ENCODE measurements at places on chromosomes 6 and 20.

DNA sequence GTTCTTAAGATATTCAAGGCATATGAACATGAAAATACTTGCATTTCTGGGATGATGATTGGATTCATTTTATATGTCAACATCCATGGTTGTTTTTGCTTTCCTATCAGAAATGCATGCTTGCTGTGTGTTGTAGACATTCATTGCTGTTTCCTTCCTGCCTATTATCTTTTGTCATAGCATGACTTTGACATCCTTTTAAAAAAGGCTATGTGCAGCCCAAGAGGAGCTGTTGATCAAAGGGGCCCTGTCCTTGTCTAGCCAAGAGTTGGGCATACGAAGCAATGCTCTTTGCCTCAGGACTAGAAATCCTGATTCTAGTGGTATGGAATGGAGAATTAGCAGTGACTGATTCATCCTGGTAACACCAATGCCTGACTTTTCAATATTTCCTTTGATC, 143.1 kb downstream of the RNF144B start:
- DNase-seq, result no peak

DNA sequence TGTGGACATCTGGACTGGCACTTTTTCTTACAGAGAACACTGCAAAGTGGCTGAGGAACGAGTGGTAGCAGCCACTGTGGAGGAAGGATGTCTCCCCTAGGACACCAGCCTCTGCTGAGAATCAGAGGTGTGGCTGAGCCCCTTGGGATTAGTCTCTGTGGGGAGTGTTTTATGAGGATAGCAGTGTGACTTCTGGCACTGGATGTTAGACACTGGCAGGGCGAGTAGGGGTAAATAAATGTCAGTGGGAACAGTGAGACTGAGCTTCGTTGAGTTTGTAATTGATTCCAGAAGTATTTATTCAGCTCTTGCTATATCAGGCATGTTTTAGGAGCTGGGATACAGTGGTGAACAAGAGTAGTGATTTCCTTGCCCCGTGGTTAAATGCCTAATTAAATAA, 124.0 kb downstream of the JARID2 start:
- DNase-seq, result no peak

DNA sequence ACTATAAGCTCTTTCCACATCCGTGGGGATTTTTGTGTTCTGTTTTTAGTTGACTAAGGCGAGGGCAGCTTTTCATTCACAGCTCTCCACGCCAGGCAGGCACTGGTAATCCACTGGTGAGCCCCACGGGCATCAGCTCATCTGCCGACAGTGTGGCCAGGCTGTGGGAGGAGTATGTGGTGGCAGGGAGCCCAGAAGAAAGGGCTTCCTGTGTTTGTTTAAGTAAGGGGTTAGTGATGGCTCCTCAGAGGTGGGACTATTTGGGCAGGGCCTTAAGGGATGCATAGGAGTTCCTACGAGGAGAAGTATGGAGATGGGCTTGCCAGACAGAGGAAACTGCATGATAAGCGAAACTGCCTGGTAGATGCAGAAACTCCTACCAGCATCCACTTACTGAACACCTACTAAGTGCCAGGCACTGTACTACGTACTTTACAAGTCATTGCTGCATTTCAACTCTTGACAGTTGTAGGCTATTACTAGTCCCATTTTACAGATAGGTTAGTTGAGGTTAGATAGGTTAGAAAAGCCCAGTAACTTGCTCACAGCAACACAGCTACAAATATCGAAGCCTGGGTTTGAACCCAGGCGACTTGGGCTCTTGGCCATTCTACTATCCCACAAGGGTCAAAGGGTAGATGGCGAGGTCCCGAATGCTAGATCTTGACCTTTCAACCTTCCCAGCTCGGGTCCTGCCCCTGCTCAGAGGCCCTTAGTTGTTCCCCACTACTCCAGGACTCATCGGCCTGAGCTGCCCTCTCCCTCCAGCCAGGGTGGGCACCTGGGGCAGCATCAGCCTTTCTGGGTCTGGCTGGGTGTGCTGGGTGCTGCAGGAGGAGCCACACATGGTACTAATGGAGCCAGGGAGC, 55.1 kb downstream of the CEBPB start:
- no peak for DNase-seq

- DNase-seq, result no peak
These were observed 549 bp upstream of the CSE1L start for GRCh38 chr20:49045440-49046086.

- DNase-seq, result no peak
These were observed 1.5 kb upstream of the GOPC start for GRCh38 chr6:117603821-117604220.
